Right atrium auricular region (tissue), 2 donors: ENCODE measurements at places on chromosomes 1 and 21. TPM values are rescaled to one million over a fixed set of nuclear protein-coding genes. Genes with fewer than 3 reads are reported as not detected.

CD84 gene
- total RNA-seq = 3.1 TPM

RGS7 gene
- total RNA-seq = not detected

KRTAP13-1 gene
- not detected for total RNA-seq

TRAPPC10 gene
- 19.7 TPM for total RNA-seq

DYRK3 gene
- total RNA-seq = 16.5 TPM

NHLH1 gene
- not detected for total RNA-seq

RAB3B gene
- total RNA-seq = 0.04 TPM

PTPN14 gene
- total RNA-seq = 8.4 TPM

- no peaks in the 10 kb centered on the region for H3K36me3 ChIP-seq
- H3K27ac ChIP-seq = no peak overlapping the region
- DNase-seq = no peak
- H3K27me3 ChIP-seq = no peaks in the 10 kb centered on the region
- no peak overlapping the region for H3K4me3 ChIP-seq
Observed at GRCh38 chr21:44730951-44731579, 19.7 kb upstream of the TSPEAR start.

GRCh38 chr1:157001304-157001703 is 44.2 kb downstream of the ARHGEF11 start:
- no peaks in the 10 kb centered on the region for H3K36me3 ChIP-seq
- H3K4me1 ChIP-seq = peaks cover 12% of the 10 kb centered on the region
- no peak overlapping the region for H3K4me3 ChIP-seq
- no peaks in the 10 kb centered on the region for H3K27me3 ChIP-seq

DNA sequence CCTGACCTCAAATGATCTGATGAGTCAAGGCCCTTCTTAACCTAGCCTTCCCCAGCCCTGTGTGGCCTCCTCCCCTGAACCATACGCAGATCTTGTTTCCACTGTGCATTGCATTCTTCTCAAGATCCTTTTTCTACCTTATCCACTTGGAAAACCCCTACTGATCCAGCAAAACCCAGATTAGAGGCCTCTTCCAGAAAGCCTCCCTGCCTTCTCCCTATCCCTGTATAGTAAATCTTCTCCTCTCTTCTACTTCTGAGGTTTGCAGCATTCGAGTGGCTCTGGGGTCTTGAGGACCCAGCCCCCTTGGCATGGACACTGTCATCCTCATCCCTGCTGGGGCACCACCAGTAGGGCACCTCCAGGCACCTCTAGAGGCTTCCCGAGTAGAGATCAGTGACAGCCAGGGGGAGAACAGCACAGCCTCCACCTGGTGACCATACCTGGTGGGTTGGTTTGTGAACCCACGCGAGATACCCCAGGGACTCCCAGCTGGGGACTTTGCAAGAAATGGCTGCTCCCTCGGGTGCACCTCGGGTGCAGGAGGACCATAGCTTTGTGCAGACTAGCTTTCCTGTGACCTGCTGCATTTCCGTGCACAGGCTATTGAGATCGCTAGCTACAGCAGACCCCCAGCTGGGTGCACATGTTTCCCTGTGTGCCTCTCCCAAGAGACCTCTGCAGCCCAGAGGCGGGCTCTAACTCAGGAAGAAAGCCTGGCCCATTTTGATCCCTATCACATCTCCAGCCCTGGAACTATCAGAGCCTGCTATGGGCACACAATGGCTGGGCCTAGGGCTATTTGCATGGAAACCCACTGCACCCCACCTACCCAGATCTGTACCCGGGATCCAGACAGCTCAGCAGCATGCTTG is 34.2 kb downstream of the MATN1 start:
- H3K27me3 ChIP-seq = no peaks in the 10 kb centered on the region
- H3K4me1 ChIP-seq = peaks cover 11% of the 10 kb centered on the region
- H3K36me3 ChIP-seq = no peaks in the 10 kb centered on the region

DNA sequence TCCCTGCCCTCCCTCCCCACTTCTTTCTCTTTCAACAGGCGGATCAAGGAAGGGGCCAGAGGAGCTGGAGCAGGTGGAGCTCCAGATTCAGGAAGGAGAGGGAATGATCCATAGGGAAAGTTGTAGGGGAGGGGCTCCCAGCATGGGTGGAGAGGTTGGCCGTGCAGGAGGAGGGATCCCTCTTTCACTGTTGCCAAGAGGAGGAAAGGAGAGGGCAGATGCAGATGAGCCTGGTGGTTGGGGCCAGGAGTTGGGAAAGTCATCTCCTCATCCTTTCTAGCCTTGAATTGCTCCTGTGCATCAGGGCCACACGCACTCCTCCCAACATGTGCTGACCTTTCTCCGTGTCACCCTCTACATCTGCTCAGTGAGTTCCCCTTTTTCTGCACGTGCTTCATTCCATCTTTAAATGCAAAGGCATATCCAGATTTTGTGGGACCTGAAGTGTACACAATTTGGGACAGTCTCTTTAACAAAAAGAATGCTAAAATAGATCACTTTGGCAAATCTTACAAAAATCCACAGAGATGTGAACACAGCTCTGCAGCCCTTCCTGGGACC is 32.4 kb downstream of the ZBTB18 start:
- no peak overlapping the region for H3K4me3 ChIP-seq
- H3K4me1 ChIP-seq = no peaks in the 10 kb centered on the region
- H3K27ac ChIP-seq = no peak overlapping the region
- no peak for DNase-seq

DNA sequence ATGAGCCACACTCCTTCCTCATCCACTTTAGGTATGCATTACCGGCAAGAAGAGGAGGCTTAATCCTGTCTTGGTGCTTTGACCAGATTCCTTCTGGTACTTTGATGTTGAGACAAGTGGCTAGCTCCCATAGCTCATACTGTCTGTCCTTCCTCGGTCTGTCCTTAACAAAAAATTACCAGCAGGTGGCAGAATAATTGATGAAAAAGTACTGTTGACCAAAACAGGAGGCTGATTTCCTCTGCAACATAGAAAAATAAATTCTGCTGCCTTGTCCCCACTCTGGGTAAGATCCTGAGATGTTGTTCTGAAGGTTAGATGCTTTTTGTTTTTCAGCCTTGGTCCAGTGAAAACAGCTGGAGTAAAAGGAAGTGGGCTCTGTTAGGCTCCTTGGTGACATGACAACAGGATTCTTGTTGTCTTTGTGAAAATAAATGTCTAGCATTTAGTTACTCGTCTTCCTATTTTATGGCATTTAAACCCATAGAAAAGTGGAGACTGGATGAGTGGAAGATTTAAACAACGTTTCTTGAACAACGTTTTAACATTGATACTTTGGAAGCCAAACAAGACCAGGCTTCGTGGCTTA is 11.2 kb upstream of the HJV start:
- H3K36me3 ChIP-seq = no peaks in the 10 kb centered on the region
- DNase-seq = no peak
- no peaks in the 10 kb centered on the region for H3K27me3 ChIP-seq
- H3K4me3 ChIP-seq = no peak overlapping the region
- H3K4me1 ChIP-seq = no peaks in the 10 kb centered on the region
- H3K27ac ChIP-seq = no peak overlapping the region

GRCh38 chr1:33295023-33295422 is 25.9 kb downstream of the A3GALT2 start:
- DNase-seq = no peak
- no peak overlapping the region for H3K4me3 ChIP-seq
- H3K4me1 ChIP-seq = no peaks in the 10 kb centered on the region
- H3K27ac ChIP-seq = peak overlapping the region; percentile 41
- no peaks in the 10 kb centered on the region for H3K27me3 ChIP-seq

GRCh38 chr1:39105841-39106765 is 80.0 kb downstream of the NDUFS5 start:
- no peaks in the 10 kb centered on the region for H3K27me3 ChIP-seq
- H3K36me3 ChIP-seq = no peaks in the 10 kb centered on the region
- peak overlapping the region; percentile 77 for H3K4me3 ChIP-seq
- peak overlapping the region; percentile 97 for H3K27ac ChIP-seq

DNA sequence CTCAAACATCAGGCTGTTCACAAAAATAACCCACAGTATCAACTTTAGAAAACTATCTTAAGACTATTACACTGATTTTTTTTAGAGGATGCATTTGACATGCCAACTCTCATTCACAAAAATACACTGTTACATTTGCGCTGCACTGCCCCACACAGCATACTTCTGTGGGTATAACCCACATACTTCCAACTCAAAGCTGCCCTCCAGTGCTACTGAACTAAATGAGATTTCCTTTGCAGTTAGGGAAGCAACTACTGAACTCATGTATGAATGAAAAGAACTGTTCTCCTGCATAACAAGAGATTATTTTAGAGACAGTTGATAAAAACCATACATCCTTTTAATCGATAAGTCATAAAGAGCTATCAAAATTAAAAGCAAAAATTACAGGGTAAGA is 25.8 kb upstream of the GADD45A start:
- no peak for DNase-seq
- H3K4me3 ChIP-seq = no peak overlapping the region
- no peaks in the 10 kb centered on the region for H3K36me3 ChIP-seq
- H3K27ac ChIP-seq = no peak overlapping the region
- no peaks in the 10 kb centered on the region for H3K27me3 ChIP-seq

GRCh38 chr1:248837045-248837780 is 811 bp upstream of the ZNF672 start:
- DNase-seq = no peak
- H3K27ac ChIP-seq = peak overlapping the region; percentile 100
- H3K4me1 ChIP-seq = no peaks in the 10 kb centered on the region
- H3K36me3 ChIP-seq = no peaks in the 10 kb centered on the region

DNA sequence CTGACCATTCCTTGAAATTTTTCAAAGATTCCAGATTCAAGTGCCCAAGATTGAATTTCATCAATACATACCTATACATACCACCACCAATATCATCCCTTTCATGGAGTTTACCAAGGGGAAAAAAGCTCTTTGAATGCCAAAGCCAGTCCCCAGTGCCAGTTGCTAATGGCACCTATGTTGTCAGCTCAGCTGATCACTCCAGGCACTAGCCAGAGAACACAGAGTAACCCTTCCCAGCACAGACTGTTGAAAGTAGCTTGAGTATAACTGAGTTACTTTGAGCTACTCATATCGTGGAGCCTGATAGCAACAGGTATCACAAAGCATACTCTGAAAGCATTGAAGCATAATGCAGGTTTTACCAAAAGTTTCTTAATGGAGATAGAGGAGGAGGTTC is 133.9 kb upstream of the NFIA start:
- no peak overlapping the region for H3K27ac ChIP-seq
- no peaks in the 10 kb centered on the region for H3K27me3 ChIP-seq
- no peak for DNase-seq
- no peak overlapping the region for H3K4me3 ChIP-seq
- no peaks in the 10 kb centered on the region for H3K4me1 ChIP-seq

DNA sequence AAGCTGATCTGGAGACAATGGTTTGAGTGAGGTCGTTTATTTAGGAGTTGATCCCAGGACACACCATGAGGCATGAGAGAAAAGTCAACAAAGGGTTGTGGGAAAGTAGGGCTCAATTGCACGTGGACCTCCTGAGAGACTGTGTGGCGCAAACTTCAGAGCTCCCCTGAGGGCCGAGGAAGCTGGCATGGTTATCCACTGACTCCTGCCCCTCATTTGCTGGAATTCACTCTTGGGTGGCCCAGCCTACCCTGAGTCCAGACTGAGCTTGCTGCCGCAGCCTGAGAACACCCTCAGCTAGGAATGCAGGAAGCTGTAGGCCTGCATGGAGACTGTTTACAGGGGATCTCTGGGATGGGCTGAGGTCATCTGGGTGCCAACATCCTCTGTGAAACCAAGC is 301.0 kb downstream of the RWDD3 start:
- no peak overlapping the region for H3K27ac ChIP-seq
- no peaks in the 10 kb centered on the region for H3K27me3 ChIP-seq
- no peaks in the 10 kb centered on the region for H3K4me1 ChIP-seq
- DNase-seq = no peak

GRCh38 chr1:217721692-217722091 is 90.5 kb downstream of the SPATA17 start:
- no peaks in the 10 kb centered on the region for H3K36me3 ChIP-seq
- no peak overlapping the region for H3K27ac ChIP-seq
- DNase-seq = no peak

GRCh38 chr1:23278717-23279116 is 61.4 kb upstream of the HTR1D start:
- DNase-seq = no peak
- H3K4me1 ChIP-seq = peaks cover 10% of the 10 kb centered on the region
- no peak overlapping the region for H3K27ac ChIP-seq

- no peak for DNase-seq
- no peak overlapping the region for H3K4me3 ChIP-seq
- H3K4me1 ChIP-seq = no peaks in the 10 kb centered on the region
- H3K27ac ChIP-seq = no peak overlapping the region
Observed at GRCh38 chr1:217164403-217164802, 441.2 kb upstream of the ESRRG start.

DNA sequence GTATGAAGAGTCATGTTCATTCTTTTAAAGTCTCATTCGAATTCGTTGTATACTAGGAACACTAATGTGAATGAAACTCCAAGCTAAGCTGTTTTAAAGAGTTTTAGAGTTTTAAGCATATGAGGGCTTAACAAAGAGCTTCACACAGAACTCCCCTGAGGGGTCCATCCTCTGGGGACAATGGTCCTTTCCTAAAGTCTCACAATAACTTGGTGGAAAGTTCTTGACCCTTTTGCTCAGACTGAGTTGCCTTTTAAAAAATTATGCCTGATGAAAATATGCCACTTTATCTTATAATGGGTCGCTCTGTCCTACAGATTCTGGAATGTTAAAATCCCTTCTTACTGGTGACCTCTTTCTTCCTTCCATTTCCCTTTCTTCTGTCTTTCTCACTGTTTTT is 64.3 kb downstream of the RGL1 start:
- H3K27ac ChIP-seq = no peak overlapping the region
- H3K27me3 ChIP-seq = no peaks in the 10 kb centered on the region
- DNase-seq = no peak
- H3K36me3 ChIP-seq = peaks cover 12% of the 10 kb centered on the region
- no peak overlapping the region for H3K4me3 ChIP-seq

GRCh38 chr1:207497941-207498340 is 2.0 kb downstream of the CR1 start:
- no peak for DNase-seq
- H3K4me1 ChIP-seq = no peaks in the 10 kb centered on the region
- H3K27ac ChIP-seq = no peak overlapping the region

DNA sequence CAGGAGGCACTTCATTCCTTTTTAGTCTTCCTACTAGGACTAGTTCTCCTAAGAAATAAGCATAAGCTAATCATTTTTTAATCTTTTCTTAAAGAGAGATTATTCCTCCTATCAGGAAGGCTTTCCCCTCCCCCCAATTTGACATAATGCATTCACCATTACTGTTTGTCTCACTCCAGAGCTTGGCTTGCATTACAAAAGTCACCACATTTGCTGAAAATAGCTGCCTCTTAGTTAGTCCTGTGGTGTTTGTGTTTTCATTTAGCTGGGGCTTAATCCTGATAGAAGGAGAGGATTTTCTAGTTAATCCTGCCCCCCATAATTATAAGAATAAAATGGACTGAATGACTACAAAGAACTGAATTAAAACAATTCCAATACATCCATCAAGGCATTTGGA is 307.1 kb upstream of the RRP15 start:
- no peaks in the 10 kb centered on the region for H3K36me3 ChIP-seq
- no peak overlapping the region for H3K27ac ChIP-seq
- no peaks in the 10 kb centered on the region for H3K27me3 ChIP-seq
- DNase-seq = no peak
